T-helper 2 cell (primary cell): ENCODE measurements at places on chromosomes 7 and 10.

DNA sequence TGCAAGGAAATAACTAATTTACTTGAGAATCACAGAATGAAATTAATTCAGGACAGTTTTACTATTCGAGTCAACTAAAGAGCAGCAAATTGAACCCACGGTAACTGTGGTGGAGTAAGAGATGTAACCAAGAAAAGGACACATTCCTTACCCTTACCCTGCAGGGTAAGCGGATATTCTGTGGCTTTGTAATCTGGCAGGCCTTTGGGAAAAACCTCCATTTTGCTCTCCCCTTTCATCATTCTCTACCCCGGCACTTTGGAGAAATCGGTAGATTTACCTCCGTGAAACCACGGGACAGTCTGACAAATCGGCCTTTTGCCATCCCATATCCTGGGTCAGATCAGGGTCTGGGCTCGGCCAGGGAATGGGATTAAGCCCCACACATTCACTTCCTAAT, 18.4 kb downstream of the RCC1L start:
- no peak for DNase-seq

- peak; percentile 4 for DNase-seq
These were observed 1.2 kb downstream of the CASD1 start for GRCh38 chr7:94510582-94511496.

DNA sequence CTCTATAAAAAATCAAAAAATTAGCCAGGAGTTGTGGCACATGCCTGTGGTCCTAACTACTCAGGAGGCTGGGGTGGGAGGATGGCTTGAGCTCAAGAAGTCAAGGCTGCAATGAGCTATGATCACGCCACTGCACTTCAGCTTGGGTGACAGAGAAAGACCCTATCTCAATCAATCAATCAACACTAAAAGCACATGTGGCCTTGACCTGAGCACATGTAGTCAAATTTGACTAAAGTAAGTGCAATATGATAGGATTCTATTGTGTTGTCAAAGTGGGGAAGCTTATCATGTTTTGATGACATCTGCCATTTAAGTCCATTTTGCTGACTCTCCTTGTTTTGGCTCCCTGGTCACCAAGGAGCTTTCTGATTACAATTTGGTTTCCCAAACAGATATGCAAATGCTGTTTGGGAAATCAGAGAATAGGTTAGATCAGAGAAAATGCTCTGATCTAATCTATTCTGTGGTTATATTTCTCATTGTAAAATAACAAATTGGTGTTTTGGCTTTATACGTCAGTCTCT, 43.8 kb upstream of the ATOH7 start:
- DNase-seq = no peak

DNA sequence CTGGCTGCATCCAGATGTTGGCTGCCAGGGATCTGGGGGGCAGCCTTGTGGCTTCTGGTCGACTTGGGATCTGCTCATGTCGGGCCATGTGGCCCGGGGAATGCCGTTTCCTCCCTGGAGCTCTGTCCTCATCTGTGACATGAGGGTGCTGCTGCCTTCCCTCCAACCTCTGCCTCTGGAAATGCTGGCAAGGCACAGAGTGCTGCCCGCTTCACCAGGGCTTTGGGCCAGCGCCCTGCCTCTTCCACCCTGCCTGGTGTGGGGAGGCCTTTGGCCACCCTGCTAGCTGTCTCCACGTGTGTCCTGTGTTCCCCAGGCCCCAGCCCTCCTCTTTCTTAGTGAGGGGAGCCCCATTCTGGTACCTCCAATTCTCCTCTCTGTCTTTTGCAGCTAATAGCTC, 5.8 kb upstream of the SMARCD3 start:
- DNase-seq = no peak

DNA sequence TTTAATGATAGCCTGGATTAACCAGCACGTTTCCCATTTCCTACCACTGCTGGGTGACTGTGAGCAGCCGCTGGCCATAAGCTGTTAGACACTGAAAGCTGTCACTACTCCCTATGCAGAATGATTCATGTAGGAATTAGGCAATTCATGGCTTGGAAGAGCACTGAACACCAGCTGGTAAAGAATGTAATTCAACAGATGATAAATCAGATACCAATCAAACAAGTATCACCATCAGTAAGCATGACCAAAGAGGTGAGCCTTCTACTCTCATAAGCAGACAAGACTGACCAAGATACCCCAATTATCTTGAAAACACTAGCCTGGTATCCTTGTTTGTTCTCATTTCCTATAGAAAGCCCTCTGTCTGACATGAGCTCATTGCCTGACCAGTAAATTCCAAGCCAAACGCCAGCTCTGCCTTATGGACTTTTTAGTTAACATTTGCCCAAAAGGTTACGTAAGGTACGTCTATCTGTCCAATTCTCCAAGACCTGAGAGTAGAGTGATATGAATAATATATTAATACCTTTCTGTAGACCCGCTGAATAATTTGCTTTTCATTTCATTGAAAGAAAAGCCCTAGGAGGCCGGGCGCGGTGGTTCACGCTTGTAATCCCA, 127.7 kb downstream of the ELMO1 start:
- DNase-seq = no peak

- DNase-seq = no peak
These were observed 352.1 kb downstream of the PARD3 start for GRCh38 chr10:34462993-34463392.

- no peak for DNase-seq
These were observed 214.7 kb downstream of the FRMD4A start for GRCh38 chr10:14116021-14116420.

DNA sequence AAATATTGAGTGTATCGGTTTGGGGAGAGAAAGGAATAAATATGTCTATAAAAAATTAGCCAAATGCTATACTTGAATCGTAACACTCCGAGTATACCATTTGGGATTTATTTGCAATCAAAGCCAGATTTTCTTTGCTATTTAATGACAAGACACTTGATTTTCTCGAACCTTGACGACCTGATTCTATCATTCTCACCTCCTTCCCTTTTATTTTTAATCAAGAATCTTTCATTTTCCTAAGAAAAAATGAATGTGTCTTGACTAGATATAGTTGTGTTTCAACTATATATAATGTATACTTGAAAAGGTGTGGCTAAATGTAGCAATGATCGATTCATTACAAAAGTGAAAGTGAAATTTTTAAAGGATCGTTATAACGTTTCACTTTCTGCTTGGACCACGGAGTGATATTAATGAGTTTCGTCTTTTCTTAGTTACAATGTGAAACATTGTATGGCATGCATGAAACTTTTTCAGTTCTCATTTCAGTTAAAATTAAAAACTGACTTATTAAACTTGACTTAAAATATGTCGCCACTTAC, 562 bp downstream of the NUB1 start:
- no peak for DNase-seq

GRCh38 chr7:147188467-147188866, 1071.9 kb downstream of the CNTNAP2 start:
- DNase-seq = no peak

GRCh38 chr7:120273476-120273975, 551 bp downstream of the KCND2 start:
- peak; percentile 37 for DNase-seq

DNA sequence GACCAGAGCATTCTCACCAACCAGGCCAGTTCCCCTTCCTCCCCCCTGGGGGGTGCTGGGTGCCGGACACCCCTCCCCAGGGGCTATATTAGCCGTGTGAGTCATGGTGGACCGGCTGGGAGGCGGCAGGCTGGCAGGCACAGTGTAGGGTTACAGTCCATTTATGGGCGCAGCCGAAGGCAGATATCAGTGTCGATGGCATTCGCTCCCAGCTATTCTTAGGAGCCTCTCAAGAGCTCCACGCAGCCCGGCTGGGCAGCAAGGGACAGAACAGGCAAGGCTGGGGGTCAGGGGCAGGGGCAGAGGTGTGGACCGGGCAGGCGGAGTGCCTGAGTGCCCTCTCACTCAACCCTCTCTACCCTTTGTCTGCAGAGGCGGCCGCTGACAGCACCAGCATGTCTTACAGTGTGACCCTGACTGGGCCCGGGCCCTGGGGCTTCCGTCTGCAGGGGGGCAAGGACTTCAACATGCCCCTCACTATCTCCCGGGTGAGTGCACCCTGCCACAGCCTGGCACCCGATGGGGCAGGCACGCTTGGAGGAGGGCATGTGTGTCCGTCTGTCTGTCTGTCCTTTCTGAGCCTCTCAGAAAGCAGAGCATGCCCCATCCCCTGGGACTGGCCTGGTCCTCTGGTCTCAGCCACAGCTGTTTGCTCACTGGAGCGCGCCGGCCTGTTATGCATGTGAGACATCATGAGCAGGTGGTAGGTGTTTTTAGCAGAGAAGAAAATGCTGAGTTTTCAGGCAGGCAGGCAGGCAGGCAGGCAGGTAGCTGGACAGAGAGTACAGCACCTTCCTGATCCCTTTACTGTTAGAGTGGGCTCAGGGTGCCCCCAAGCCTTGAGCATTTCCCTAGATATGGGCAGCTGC, at the start of gene LDB3:
Gene LDB3, plus strand, starts transcription at position 215 of the 869 bp plus-strand sequence. Its CDS starts 181 bp downstream, at position 396.
- no peak for DNase-seq

GRCh38 chr7:31529103-31529502, 15.2 kb downstream of the ITPRID1 start:
- DNase-seq = no peak

- DNase-seq = no peak
These were observed 2.6 kb upstream of the NPSR1 start for GRCh38 chr7:34655384-34655783.

DNA sequence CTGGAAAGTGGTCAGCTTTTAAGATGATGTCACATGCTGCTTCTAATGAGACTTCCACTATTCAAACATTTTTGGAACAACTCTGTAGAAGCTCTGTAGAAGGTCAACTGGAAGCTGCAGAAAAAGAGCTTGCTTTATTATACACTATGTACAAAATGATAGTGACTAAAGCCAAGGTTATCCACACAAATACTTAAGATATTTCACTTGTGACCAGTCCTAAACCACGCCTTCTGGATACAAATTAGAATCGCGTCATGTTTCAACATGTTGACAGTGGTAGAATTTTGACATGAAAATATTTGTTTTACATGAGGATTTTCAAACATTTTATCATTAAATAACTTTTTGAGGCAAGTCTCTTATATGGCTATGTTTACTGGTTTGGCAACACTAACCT, 499.6 kb upstream of the PHF14 start:
- no peak for DNase-seq

DNA sequence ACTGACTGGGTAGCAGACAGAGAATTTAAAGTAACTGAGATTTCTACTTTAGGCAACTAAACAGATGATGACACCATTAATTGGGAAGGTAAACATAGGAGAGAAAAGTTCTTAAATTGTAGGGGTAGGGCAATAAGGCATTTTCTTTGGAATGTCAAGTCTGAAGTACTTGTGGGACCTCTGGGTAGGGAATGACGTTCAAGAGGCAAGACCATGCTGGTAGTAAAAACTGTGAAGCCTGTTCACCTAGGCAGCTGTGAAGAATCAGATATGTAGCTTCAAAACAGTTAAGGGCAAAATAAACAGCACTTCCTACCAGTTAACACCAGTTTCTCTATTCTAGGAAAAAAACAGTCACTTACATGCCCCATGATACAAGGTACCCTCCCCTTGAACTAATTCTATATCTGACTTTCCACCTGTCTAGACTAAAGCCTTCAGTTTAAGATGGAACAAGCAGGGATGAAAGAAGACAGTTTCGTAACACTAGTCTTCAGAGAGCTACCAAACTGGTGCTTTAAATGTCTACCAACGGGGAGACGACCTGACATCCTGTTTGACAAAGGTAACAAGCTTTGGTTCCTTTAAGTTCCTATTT, 63.1 kb upstream of the KCNIP2 start:
- no peak for DNase-seq

DNA sequence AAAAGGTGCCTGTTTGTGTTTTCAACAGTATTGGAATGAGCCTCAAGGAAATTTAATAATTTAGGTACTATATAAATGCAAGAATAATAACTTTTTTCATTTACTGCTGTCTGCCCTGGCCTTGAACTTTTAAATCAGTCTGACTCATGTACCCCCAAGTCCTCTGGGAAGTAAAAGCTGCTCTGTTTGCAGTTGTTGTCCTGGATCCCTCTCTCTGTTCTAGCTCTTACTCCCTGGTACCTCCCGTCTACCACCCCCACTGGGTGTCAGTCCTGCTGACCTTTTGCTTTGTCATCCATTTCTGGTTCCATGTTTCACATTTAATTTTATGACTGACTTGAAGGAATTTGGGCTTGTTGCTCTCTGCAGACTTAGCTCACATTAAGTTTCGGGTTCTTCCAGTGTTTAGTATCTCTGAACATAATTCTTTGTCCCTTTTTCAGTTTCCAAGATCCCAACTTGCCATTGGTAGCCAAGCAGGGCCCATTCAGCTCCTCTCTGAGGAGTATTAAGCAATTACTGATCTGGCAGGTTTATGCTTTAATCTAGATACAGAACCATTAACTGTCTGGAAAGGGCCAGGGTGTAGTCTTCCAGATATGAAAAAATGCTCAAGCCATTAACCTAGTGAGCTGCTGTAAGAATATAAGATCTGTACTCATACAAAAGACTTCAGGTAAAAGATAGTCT, 208.7 kb upstream of the FAM3C start:
- DNase-seq = no peak

- no peak for DNase-seq
These were observed 47.1 kb downstream of the NXPH1 start for GRCh38 chr7:8480527-8480926.

GRCh38 chr7:135914346-135914745, 62.8 kb downstream of the MTPN start:
- DNase-seq = no peak

- no peak for DNase-seq
These were observed 146.2 kb upstream of the ASAH2 start for GRCh38 chr10:50397312-50398140.

DNA sequence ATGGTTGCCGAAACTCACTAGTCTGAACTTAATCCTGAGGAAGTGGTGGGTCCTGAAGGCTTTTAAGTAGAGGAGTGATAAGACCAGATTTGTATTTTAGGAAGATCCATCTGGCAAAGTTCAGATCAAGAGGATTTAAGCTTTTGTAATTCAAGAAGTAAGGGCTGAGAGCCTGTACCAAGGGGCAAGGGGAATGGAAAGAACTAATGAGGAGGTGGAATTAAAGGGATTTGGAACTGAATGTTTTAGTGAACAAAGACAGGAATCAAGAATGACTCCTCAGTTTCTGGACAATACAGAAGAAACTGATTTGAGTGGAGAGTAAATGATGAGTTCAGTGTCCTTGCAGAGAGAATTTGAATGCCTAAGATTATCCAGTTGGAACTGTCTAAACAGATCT, 249.0 kb downstream of the C7orf25 start:
- DNase-seq = no peak

- DNase-seq = no peak
These were observed 2.4 kb upstream of the GLCCI1 start for GRCh38 chr7:7966141-7966734.

DNA sequence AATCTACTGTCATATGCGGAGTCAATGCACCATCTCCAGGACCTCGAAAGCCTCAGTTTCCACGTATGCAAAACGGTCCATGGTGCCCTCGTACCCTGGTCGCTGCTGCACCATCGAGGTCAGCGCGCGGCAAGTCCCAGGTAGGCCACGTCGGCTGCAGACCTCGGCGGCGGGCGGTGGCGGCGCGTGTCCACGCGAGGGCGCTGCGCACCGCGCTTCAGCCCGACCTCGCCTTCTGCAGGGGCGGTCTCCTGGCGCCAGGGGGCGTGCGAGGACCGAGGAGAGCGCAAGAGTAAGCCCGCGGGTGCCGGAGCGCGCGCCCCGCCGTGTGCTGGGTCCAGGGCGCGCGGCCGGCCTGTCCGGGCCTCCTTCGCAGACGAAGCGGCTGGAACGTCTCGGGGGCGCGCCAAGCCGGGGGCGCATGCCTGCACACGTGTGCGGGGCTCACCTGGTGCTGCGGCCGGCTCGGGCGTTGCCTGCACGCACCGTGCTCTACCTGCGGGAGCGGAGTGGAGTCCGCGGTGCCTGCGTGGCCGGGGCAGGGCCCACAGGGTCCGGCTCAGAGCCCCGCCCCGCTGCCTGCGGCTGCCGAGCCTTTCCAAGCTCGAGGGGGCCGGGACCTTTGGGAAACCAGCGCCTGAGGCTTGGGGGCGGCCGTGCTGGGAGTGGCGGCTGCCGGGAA, 54.0 kb downstream of the GLRX3 start:
- peak; percentile 84 for DNase-seq
